ENCODE measurements at places on chromosomes 6 and 20.

GRCh38 chr20:61757678-61758563 lies 307.8 kb downstream of the TAF4 start:
- peaks cover 31% of the 10 kb centered on the region for H3K27me3 ChIP-seq
- H3K27ac ChIP-seq = no peak overlapping the region
- no peak overlapping the region for H3K4me3 ChIP-seq
- no peaks in the 10 kb centered on the region for H3K36me3 ChIP-seq
- no peaks in the 10 kb centered on the region for H3K4me1 ChIP-seq
- DNase-seq = no peak

- H3K4me3 ChIP-seq = no peak overlapping the region
- no peak for DNase-seq
- no peaks in the 10 kb centered on the region for H3K27me3 ChIP-seq
- no peak overlapping the region for H3K27ac ChIP-seq
- H3K4me1 ChIP-seq = no peaks in the 10 kb centered on the region
Measured at GRCh38 chr6:142500250-142500786, 198.5 kb downstream of the ADGRG6 start.

DNA sequence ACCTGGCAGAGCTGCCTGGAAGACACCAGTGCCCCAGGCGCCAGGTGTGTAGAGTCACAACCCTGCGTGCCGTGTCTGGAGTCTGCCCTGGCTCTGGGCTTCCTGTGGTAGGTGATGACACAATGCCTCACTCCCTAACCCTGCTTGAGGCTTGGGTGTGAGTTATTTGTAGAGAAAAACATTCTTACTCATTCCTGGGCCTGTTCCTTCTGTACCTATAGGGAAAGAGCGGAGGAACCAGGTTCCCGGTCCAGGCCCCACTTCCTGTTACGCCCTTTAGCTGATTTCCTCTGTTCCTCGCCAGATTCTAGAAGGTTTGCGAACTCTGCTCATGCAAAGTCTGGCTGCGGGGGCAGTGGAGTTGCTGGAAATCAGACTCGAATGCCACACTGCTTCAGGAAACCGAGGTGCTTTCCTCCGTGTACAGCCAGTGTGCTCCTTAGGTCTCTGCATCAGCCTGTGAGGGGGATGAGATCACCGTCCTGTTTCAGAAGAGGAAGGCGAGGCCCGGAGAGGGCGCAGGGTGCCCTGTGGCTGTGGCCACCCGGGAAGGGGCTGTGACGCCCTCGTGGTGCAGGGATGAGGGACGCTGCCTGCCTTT lies 67.1 kb upstream of the DUSP22 start:
- H3K4me1 ChIP-seq = no peaks in the 10 kb centered on the region
- no peaks in the 10 kb centered on the region for H3K36me3 ChIP-seq
- H3K27me3 ChIP-seq = peaks cover 11% of the 10 kb centered on the region
- no peak for DNase-seq
- H3K27ac ChIP-seq = no peak overlapping the region

DNA sequence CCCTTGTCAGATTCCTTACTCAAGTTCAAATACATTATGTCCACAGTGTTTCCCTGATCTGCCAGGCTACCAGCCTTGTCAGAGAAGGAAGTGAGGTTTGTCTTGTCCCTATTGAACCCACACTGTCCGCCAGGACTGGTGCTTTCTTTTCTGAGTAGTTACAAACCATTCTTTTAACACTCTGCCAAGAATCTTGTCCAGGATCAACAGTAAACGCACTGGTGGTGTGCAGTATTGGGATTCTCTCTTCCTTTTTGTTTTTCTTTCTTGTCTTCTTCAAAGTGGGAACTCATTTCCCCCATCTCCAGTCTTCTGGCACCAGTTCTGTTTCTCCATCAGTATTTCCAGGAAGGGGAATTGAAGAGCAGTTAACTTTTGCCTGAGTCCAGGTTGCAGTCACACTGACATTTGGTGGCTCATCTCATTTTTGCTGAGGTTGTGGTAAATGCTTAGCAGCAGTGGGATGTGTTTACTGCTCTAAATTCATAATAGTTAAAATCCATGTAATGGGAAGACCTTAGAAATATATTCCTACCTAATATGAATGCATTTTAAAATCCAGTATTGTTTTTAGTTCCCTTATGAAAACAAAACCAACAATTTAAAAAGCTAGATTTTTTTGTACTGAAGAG lies 295.3 kb downstream of the PRL start:
- no peak for DNase-seq
- H3K36me3 ChIP-seq = no peaks in the 10 kb centered on the region
- H3K27me3 ChIP-seq = no peaks in the 10 kb centered on the region
- no peak overlapping the region for H3K4me3 ChIP-seq
- no peaks in the 10 kb centered on the region for H3K4me1 ChIP-seq

- no peak for DNase-seq
- H3K36me3 ChIP-seq = no peaks in the 10 kb centered on the region
- H3K4me3 ChIP-seq = no peak overlapping the region
- H3K27ac ChIP-seq = no peak overlapping the region
- H3K4me1 ChIP-seq = no peaks in the 10 kb centered on the region
Measured at GRCh38 chr6:107237992-107238660, 122.8 kb upstream of the BEND3 start.

DNA sequence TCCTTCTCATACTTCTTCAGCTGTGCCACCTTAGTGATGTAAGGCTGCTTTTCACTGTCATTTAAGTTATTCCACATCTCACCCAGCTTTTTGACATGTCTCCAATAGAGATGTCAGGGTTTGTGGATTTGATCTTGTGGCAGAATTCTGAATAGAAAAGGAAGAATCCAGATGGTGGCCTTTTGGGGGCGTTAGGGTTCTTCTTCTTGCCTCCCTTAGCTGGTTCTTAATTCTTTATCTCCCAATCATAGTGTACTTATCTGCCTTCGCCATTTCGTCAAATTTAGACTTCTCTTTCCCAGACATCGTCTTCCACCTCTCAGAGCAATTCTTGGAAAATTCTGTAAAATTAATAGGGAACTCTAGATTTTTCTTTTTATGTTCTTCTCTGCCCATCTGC lies 422.9 kb downstream of the GJA1 start:
- H3K27ac ChIP-seq = no peak overlapping the region
- DNase-seq = no peak
- H3K36me3 ChIP-seq = no peaks in the 10 kb centered on the region
- no peaks in the 10 kb centered on the region for H3K4me1 ChIP-seq
- H3K27me3 ChIP-seq = no peaks in the 10 kb centered on the region

- no peaks in the 10 kb centered on the region for H3K36me3 ChIP-seq
- H3K27me3 ChIP-seq = no peaks in the 10 kb centered on the region
- no peak overlapping the region for H3K27ac ChIP-seq
- H3K4me3 ChIP-seq = no peak overlapping the region
Measured at GRCh38 chr6:14804785-14805210, 441.1 kb upstream of the JARID2 start.

DNA sequence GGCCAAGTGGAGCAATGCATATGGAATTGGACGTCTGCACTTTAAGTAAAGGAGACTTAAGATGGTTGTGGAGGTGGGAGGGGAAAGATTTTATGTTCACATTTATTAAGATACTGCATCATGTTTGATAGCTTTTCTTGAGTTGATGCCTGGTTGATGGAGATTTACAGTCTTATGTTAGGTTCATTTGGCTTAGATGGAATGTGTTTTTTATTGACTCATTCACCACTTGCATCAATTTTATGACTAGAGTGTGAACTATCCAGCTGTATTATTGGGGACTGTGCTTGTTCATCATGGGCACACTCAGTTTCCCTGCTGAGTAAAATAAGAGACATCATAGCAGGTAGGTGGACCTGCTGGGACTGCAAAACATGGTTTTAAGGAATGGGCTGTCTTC lies 91.2 kb upstream of the SCP2D1 start:
- H3K27ac ChIP-seq = no peak overlapping the region
- no peaks in the 10 kb centered on the region for H3K4me1 ChIP-seq
- no peaks in the 10 kb centered on the region for H3K27me3 ChIP-seq
- DNase-seq = no peak
- no peaks in the 10 kb centered on the region for H3K36me3 ChIP-seq
